ENCODE measurements at places on chromosomes 1 and 21. TPM values are rescaled to one million over a fixed set of nuclear protein-coding genes. Genes with fewer than 3 reads are reported as not detected.

- no peak overlapping the region for H3K27ac ChIP-seq
- H3K4me3 ChIP-seq, result no peak overlapping the region
- H3K27me3 ChIP-seq, result no peaks in the 10 kb centered on the region
- no peak for DNase-seq
These were observed 15.6 kb upstream of the NCF2 start for GRCh38 chr1:183605904-183606303.

DNA sequence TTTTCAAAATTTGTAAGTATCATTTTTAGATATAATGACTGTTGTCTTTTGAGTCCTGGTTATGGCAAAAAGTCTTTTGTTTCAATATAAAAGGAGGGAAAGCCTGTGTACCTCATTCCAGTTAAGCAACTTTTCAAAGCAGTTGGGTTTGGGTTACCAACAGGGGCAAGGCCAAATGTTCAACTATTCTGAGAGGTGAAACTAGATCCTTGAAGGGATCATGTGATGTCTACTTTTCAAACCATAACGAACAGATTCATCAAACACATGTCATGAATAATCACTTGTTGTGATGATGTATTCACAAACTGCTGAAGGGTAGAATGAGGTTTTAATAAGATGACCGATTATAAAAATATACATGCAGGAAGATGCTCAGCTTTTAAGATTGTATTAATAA is 171.3 kb downstream of the HHAT start:
- no peaks in the 10 kb centered on the region for H3K4me1 ChIP-seq
- no peaks in the 10 kb centered on the region for H3K36me3 ChIP-seq
- H3K27me3 ChIP-seq, result no peaks in the 10 kb centered on the region
- H3K27ac ChIP-seq, result no peak overlapping the region
- no peak overlapping the region for H3K4me3 ChIP-seq

DNA sequence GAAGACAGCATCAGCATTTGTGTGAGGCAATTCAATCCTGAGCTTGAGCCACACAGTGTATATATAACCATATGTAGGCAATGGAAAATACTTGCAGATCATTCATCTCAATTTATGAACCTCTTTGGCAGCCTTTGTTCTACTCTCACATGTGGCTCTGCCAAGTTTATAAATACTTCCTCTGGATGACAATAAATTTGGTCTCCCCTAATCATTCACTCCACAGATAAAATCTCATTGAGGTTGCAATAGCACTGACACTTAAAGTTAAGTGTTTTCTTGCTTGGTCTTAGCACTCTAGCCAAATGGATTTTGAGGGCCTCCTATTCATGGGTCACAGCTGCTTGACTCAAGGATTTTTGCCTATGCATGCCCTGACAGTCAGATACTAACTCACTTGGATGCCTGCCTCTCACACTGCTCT is 136.6 kb upstream of the VANGL1 start:
- no peaks in the 10 kb centered on the region for H3K36me3 ChIP-seq
- DNase-seq, result no peak
- no peak overlapping the region for H3K27ac ChIP-seq
- H3K4me3 ChIP-seq, result no peak overlapping the region

The AMY1C gene
- not detected for total RNA-seq

DNA sequence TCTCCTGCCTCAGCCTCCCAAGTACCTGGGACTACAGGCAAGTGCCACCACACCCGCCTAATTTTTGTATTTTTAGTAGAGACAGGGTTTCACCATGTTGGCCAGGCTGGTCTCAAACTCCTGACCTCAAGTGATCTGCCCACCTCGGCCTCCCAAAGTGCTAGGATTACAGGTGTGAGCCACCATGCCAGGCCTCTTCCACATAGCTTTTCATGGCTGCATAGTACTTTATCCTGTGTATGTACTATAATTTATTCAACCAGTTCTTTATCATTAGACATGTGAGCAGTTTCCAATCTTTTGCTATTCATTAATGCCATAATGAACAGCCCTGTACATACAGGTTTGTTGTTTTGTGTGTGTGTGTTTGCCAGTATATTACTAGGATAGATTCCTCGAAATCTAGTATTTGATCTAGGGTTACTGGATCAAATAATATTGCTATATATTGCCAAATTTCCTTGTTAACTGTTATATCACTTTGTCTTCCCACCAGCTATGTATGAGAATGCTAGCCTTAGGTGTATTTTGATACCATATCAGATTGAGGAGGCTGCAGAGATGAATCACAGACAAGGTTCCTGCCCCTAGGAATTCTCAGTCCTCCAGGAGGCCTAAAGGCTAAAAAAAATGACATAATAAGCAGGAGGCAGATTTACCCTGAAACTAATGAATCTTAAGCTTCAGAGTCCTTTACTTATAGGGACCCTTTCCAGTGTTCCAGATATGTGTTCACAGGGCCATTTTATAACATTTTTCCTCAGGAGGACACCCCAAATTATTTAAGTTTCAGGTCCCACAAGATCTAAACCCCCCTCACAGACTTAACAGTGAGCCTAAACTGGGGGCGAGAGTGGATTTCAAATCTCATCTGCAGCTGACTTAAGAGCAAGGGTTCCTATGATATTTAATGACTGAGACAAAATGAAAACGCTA is 2.1 kb upstream of the PDIK1L start:
- H3K4me1 ChIP-seq, result peaks cover 25% of the 10 kb centered on the region
- no peak overlapping the region for H3K4me3 ChIP-seq
- H3K27me3 ChIP-seq, result no peaks in the 10 kb centered on the region
- no peak for DNase-seq

GRCh38 chr1:77303387-77303786 is 21.6 kb downstream of the AK5 start:
- H3K27ac ChIP-seq, result no peak overlapping the region
- H3K36me3 ChIP-seq, result no peaks in the 10 kb centered on the region

DNA sequence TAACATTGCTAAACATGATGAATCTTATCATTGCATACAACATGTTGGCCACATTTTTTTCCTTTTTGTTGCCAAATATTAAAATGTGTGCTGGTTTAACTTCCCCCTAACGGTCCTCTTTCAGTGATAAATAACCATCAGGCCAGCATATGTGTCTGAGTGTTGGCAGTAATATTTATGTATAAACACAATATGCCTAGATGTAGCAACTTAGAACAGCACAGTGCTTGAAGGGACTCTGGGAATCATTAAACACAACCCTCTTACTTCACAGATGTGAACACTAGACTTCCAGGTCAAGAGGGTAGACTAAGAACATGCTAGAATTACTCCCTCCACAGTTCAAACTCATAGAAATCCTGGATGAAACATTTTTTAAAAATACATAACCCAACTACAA is 581.8 kb downstream of the PLPP3 start:
- H3K27ac ChIP-seq, result no peak overlapping the region
- no peak overlapping the region for H3K4me3 ChIP-seq
- H3K27me3 ChIP-seq, result no peaks in the 10 kb centered on the region
- DNase-seq, result no peak
- no peaks in the 10 kb centered on the region for H3K36me3 ChIP-seq

DNA sequence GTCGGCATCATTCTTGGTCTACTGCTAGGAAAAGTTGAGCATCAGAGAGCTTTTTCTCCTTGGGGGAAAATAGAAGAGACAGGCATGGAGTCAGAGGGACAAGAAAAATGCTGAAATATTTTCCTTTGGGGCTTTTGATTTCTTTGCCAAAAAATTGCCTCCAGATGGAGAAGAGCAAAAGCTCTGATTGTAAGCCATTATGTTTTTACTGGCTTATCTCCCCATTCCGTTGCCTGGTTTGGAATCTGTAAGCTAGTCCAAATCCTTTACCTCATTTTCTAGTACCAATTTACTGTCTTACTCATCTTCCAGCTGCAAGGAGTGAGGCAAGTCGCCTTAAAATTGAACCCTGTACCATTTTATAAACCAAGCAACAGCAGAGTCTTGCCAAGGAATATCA is 23.3 kb upstream of the NBL1 start:
- peaks cover 21% of the 10 kb centered on the region for H3K36me3 ChIP-seq
- H3K4me1 ChIP-seq, result no peaks in the 10 kb centered on the region
- no peaks in the 10 kb centered on the region for H3K27me3 ChIP-seq
- no peak overlapping the region for H3K4me3 ChIP-seq

GRCh38 chr1:225882694-225883615 is 775 bp upstream of the TMEM63A start:
- H3K4me1 ChIP-seq, result peaks cover 40% of the 10 kb centered on the region
- peak overlapping the region; percentile 92 for H3K4me3 ChIP-seq
- H3K36me3 ChIP-seq, result peaks cover 10% of the 10 kb centered on the region
- no peak for DNase-seq
- peak overlapping the region; percentile 95 for H3K27ac ChIP-seq
- no peaks in the 10 kb centered on the region for H3K27me3 ChIP-seq

DNA sequence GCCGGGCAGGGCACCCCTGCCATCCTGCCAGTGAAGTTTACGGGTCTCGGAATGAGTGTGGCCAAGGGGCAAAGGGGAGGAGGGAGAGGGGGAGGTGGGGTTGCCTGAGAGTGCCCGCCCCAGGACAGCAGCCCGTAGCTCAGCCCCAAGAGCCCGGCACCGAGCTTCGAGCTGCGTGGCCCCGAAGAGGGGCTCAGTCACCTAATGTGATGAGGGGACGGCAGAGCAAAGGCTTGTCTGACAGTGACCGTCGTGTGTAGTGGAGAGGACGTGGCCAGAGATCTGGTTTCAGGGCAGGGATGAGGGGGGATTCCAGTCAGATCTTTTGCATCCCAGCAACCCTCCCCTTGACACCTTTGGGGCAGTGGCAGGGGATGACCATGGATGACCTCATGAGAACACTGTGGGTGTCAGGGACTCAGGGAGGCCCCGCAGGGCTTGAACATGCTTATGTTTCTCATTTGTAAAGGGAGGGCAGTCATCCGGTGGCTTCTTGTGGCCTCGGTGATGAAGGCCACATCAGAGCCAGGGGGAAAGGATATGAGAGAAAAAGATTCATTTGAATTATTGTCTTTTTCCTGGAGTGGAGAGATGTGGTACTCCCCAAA is 1.1 kb upstream of the TRPM2 start:
- peaks cover 36% of the 10 kb centered on the region for H3K4me1 ChIP-seq
- no peaks in the 10 kb centered on the region for H3K36me3 ChIP-seq
- H3K4me3 ChIP-seq, result no peak overlapping the region
- H3K27ac ChIP-seq, result no peak overlapping the region
- DNase-seq, result no peak

Data from CD8-positive, alpha-beta memory T cell (primary cell).